ENCODE measurements at places on chromosomes 2 and 18. TPM values are rescaled to one million over a fixed set of nuclear protein-coding genes. Genes with fewer than 3 reads are reported as not detected.

- no peak for DNase-seq
These were observed 25.8 kb downstream of the PKP4 start for GRCh38 chr2:158482594-158482993.

- no peak for DNase-seq
These were observed 131.2 kb upstream of the SEC11C start for GRCh38 chr18:59008302-59008974.

- peak; percentile 51 for DNase-seq
These were observed 72.0 kb upstream of the SH3BP4 start for GRCh38 chr2:234879671-234880455.

DNA sequence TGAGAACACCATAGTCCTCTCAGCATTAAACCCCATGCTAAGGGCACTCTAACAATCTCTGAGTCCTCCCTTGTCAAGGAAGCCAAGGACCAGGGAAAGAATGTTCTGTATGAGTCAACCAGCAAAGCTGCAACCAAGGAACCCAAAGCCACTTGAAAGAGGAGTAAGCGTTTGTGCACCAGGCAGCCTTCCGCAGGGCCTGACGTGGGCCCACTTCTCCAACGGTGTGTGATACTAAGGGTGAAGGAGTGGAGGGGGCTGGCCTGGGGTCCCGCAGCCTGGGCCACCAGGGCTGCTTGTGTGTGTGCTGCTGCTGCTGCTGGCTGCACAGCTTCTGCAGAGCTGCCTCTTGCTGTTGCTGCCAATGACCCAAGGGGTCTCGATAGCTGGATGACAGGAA lies 30.1 kb upstream of the GALNT14 start:
- DNase-seq = no peak

DNA sequence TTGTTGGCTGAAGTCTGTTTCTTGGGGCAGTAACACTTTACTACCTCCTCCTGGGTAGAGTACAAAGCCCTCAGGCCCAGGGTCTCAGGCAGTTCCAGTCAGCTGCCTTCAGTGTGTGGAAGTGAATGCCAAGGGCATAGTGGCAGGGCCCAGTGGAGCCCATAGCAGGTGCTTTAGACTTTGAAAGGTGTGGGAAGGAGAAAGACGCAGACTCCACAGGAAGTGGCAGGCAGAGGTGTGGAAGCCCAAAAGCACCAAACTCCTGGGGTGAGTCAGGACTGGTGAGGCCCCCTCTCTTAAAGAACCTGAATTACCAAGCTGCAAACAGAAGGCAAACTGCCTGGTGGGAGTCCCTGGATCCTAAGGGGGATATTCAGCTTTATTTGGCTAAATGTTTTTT lies 45.3 kb downstream of the ADAM23 start:
- no peak for DNase-seq

- DNase-seq = no peak
These were observed 83.0 kb upstream of the LTBP1 start for GRCh38 chr2:32863803-32864202.

DNA sequence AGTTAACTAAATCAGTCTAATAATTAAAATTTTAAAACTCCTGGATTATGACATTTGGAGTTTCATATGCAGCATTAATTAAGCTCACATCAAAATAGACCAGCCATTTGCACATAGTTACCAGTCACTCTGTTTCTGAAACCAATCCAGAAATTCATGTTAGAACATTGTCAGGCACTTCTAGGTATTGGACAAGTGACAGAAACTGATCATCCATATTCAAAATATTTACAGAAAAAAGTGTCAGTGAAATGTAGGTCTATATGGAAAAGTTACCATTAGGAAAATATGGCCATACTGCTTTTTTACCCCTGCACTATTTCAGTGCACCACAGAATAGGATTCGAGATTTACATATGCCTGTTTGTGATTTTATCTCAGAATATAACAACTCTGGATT lies 33.4 kb downstream of the UPP2 start:
- no peak for DNase-seq

- DNase-seq = no peak
These were observed 6.6 kb downstream of the GALNT5 start for GRCh38 chr2:157264099-157264498.

DNA sequence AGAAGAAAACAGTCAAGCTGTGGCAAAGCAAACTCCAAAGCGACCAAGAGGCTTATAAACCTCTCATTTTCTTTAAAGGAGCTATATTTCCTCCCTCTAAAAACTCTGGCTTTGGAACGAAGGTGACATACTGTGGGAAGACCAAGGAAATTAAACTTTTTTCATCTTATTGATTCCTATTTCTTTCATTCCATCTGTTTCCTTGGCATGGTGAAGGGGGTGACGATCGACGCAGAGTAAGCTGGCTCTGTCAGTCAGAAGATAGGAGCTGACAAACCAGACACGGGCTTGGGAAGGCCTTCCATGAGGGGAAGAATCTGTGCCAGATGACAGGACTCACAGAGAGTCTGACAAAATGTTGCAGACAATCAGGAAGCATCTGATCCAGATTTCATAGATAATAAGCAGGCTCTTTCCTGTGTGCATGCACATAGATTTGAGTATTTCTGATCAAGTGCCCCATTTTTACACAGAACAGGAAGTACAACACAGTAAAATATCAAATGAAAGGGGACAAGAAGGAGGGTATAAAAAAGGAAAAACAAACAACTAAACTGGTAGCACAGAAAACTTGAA lies 261.7 kb downstream of the SATB2 start:
- DNase-seq = no peak

DNA sequence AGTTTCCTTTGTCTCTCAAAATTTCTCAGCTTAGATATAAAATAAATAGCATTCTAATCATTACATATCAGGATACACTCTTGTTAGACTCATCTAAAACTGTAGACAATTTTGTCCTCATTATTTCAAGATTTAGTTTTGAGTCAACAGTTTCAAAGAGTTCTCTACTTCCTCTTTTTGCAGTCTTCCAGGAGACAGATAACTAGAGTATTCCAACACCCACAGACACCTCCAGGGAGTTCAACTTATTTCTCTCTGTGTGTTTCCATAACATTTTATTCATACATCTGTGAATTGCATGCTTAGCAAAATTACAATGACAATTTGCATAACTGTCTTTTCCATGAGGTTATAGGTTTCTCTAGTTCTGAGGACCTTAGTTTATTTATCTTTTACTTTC lies 166.6 kb upstream of the HNMT start:
- no peak for DNase-seq

GRCh38 chr2:149427387-149427786 lies 97.0 kb downstream of the LYPD6 start:
- DNase-seq = no peak

DNA sequence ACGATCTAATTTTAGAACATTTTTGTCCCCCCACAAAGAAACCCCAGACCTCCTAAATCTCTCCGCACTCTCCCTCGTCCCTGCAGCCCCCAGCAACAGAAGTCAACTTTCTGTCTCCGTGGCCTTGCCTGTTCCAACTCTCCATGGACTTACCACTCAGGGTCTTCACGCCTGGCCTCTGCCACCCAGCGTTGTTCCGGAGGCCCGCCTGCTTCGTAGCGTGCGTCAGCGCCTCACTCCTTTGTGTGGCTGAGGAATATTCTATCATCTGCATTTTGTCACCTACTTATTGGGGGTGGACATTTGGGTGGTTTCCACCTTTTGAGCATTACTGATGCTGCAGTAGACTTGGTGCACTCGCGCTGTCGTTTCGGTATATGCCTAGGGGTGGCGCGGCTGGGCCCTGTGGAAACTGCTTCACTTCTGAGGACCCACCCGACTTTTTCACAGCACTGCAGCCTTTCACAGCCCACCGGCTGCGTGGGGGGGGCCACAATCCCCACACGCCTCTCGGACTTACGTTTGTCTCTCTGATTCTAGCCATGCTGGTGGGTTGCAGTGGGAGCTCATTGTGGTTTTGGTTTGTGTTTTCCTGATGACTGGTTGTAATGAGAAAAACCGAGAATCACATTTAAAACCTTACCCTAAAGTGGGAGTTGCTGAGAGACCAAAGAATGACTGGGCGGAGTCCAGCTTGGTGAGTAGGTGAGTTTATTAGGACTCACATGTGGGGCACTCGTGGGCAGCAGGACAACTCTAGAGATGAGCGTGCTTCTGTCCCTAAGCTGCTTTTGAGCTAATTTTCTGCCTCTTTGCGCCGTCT lies 1.4 kb upstream of the HSBP1L1 start:
- DNase-seq = no peak

DNA sequence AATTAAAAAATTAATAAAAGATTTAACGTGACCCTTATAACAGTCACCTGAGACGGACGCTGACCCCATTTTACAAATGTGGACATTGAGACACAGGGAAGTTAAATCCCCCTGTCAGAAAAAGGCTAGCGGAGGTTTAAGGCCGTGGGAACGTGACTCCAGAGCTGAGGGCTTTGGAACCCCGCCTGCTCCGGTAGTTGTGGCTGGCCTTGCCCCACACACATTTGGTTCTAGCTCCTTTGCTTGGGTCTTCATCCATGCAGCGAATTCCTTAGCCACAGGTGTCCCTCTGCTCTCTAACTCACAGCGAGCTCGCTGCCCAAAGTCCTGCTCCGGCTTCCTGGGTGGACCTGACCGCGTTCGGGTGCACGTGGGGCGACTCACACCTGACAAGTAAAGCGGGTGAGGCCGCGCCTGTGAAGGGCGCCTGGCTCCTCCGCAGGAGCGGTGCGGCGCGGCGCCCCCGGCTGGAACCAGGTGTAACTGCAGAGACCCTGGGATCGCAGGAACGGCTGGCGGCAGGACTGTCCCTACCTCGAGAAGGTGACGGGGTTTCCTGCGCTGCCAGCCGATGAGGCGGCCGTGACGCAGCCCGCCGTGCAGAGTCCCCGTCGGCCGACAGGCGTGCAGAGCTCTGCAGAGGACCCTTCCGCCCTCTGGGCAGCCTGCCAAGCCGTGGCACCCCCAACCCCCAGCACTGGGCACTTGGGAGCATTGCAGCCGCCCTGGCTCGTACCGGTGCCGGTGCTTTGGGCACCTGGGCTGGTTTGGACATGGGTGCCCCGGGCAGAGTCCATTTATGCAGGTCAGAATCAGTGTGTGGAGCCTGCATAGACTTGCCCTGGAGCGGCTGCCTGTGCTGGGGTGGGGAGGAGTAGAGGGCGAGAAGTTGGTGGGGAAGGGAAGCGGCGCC lies 2.4 kb upstream of the PROC start:
- DNase-seq = no peak

DNA sequence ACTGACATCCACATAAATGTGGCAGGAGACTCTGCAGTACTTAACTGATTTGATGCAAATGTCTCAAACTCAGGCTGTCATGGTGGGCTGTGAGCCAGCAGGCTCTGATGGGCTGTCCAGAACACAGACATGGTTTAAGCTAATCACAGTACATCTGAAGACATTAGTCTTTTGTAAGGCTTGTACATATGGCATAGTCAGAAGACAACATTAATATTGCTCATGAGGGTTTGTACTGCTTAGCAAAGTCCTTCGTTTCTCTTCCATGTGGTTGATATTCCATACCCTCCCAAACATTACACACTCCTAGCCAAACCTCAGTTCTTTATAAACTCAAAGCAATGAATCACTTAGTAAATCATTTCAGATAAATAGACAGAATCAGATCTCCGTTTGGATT lies 330.6 kb downstream of the RND3 start:
- no peak for DNase-seq

DNA sequence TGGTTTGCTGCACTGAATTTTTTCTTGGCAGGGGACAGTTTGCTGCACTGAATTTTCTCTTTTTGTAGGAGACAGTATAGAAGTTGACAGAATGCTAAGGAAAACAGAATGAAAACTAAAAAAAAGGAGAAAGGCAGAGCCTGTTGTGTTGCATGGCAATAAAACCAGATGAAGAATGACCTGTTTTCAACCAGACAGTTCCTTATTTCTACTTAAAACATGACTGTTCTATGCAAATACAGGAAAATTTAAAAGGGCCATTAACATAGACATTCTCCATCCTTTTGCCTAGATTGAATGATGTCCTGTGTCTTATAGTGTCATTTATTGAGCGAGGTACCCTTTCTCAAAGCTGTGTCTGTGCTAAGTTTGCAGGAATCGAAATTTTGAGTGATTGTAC lies 33.3 kb downstream of the ABI2 start:
- no peak for DNase-seq

DNA sequence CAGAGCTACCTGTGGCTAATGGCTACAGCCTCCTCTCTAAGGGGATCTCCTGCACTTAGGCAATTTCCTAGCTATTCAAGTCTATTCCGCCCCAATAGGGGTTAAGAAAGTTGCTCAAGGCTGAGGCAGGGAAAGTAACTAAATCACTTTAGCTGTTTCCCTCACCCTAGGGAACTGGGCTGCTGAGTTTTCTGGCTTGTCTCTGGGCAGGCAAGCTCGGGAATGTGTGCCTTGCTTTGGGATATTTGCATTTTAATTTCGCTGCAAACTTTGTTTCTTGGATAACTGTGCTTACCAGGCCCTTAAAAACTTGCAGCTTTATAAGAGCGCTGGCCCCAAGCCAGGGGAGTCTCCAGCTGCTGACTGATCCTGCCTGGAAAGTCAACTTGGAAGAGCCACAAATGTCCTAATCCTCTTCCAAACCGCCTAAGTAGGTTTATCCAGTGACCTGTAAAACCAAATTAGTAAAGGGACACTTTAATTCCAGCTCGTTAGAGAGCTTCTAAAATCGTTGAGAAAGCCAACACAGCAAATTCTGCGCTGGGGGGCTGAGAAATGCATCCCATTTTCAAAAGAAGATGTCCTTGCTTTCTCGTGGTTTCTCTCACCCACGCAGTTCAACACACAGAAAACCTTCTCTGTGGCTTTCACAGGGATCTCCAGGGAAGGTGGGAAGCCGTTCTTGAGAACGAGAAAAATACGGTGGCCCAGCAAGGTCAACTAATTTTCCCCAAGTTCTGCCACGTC lies 59.5 kb upstream of the SP3 start:
- no peak for DNase-seq

GRCh38 chr2:45329045-45329677 lies 281.9 kb downstream of the SRBD1 start:
- DNase-seq = no peak

DNA sequence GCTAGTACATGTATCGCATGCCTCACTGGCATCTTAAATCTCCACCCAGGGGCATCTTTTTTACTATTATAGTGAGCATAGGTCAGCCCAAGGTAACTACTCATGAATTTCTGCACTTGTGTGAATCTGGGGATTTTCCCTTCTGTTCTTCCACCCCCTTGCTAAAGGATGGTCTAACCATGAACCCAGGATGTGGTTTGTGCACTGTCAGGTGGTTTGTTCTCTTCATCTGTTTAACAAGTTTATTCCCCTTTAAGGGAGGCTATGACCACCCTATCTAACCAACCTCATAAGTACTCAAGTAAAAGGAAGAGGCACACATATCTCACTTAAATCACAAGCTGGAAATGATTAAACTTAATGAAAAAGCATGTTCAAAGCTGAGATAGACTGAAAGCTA lies 243.0 kb downstream of the RPRM start:
- DNase-seq = no peak

GRCh38 chr2:102336502-102336945 lies 19.1 kb upstream of the IL18R1 start:
- DNase-seq = no peak

Gene CYP27C1
- 1.9 TPM for total RNA-seq

Gene CAPN13
- not detected for total RNA-seq

Gene CPLX4
- total RNA-seq = not detected

Gene GPR55
- total RNA-seq = not detected

Gene LIMS1
- total RNA-seq = 491 TPM

Gene CIB4
- not detected for total RNA-seq

Gene ST6GAL2
- total RNA-seq = 39.5 TPM

Data from glomerular endothelial cell (primary cell).